Stimulated activated CD8-positive, alpha-beta memory T cell treated with anti-CD3 and anti-CD28 coated beads, Interleukin-4, amount 100 ng/mL, for 1 hour (primary cell): ENCODE measurements at places on chromosomes 4 and X.
A peak's percentile ranks its signal among the peaks of the same experiment; 100 is the strongest.

- no peak for DNase-seq
These were observed 108.8 kb downstream of the C4orf51 start for GRCh38 chr4:145788755-145789154.

DNA sequence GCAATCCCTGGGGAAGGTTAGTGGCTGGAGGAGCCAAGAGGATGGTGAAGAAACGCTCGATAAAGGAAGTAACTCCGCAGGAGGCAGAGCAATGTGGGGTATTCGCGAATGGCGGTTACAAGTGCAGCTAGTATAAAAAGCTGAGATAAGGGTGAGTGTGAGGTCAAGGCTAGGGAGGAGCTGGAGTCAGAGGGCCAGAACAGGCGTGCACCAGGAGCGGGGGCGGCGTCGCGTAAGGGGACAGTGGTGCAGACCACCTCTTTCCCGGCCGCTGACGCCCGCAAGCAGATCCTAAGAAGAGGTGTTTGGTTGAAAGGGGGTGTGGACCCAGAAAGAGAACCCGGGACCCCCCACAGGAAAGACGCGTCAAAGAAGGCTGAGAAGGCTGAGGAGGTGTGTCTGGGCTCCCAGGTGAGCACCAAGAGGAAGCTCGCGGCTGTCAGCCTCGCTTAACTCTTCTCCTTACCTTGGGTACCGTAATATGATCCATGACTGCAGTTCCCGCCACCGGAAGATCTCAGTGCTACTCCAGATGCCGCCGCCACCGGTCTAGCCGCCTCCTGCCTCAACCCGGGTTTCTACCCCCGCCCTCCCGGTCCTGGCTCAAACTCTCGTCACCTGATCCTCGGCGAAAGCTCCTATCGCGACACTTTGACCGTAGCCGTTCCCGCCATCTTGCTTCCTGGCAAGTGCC is at the start of gene MTMR8:
Gene MTMR8 (minus strand): TSS at position 579 of the 694 bp plus-strand sequence. CDS start 89 bp downstream, at position 490.
- peak; percentile 55 for DNase-seq

- no peak for DNase-seq
These were observed 2.6 kb downstream of the SLC9B2 start for GRCh38 chr4:103073792-103074438.

DNA sequence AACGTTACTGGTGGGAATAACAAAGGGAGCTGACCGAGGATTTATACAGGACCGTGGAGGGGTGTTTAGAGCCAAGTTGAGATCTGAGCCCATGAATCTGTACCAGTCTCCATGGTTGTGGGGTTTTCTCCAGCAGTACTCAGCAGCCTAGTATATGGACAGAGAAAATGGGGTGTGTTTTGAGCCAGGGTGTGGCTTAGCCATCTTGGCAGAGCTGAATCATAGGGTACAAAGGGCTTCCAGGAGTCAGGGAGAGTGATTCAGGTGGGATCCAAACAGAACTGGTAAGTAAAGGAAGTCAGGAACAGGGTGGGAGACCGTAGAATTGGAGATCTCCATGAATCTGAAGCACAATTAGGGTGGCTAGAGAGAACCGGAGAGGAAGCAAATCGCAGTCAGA is 7.4 kb upstream of the HPRT1 start:
- no peak for DNase-seq

GRCh38 chrX:153624196-153625091 is 22.6 kb upstream of the DUSP9 start:
- no peak for DNase-seq

DNA sequence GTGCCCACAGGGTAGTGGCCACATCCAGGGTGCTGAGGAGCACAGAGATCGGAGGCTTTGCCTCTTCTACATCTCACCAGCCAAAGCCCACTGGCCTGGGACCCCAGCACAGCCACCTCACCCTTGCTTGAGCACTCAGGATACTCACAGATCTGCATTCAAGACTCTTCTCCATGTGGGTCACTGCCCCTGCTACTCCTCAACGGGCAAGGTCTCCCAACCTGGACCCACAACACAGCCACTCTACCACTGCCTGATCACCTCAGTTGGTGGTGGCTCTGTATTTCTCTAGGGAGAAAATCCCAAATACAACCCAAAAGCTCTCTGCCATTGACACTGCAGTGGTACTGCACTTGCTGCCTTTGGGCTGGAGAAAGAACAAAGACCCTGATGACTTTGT is 190.3 kb upstream of the KLHL4 start:
- DNase-seq, result no peak

DNA sequence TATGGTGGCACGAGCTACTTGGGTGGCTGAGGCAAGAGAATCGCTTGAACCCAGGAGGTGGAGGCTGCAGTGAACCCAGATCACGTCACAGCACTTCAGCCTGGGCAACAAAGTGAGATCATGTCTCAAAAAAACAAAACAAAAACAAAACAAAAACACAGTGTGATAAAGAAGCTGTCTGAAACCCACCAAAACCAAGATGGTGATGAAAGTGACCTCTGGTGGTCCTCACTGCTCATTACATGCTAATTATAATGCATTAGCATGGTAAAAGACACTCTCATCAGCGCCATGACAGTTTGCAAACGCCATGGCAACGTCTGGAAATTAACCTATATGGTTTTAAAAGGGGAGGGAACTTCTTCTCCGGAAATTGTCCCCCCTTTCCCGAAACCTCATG is 29.4 kb upstream of the OPHN1 start:
- DNase-seq, result no peak

- DNase-seq, result no peak
These were observed 24.5 kb upstream of the PJA1 start for GRCh38 chrX:69189576-69190371.

- no peak for DNase-seq
These were observed 494.4 kb downstream of the TMA16 start for GRCh38 chr4:163988865-163989264.

GRCh38 chrX:318068-318738 is 393 bp downstream of the GTPBP6 start:
- DNase-seq, result peak; percentile 93
